Pancreas (tissue), 10 donors: ENCODE measurements at places on chromosomes 2 and 18. TPM values are rescaled to one million over a fixed set of nuclear protein-coding genes. Genes with fewer than 3 reads are reported as not detected.

Gene CLEC4F
- polyA plus RNA-seq, result 0.56 TPM

Gene AGAP1
- polyA plus RNA-seq, result 6.8 TPM

Gene ASAP2
- 5.8 TPM for polyA plus RNA-seq

Gene C2orf92
- 40.2 TPM for polyA plus RNA-seq

Gene UBXN4
- 33.6 TPM for polyA plus RNA-seq

Gene KCNJ3
- polyA plus RNA-seq, result 3.1 TPM

Gene SALL3
- not detected for polyA plus RNA-seq

Gene LMAN2L
- 6.8 TPM for polyA plus RNA-seq

Gene BARD1
- polyA plus RNA-seq, result 1.5 TPM

Gene ALPI
- polyA plus RNA-seq, result not detected

Gene ADAM17
- polyA plus RNA-seq, result 4.6 TPM

Gene MEIS1
- 41.3 TPM for polyA plus RNA-seq

Gene NFE2L2
- polyA plus RNA-seq, result 22.5 TPM

Gene CHAC2
- 1.2 TPM for polyA plus RNA-seq

Gene LCT
- under 0.01 TPM for polyA plus RNA-seq

Gene SRD5A2
- not detected for polyA plus RNA-seq

Gene GKN2
- 0.07 TPM for polyA plus RNA-seq

Gene CCDC85A
- 0.35 TPM for polyA plus RNA-seq

Gene STAM2
- polyA plus RNA-seq, result 11.0 TPM

Gene LYPD1
- polyA plus RNA-seq, result 3.8 TPM

Gene POTEI
- polyA plus RNA-seq, result 0.26 TPM

Gene LIMS4
- polyA plus RNA-seq, result 2.9 TPM

Gene SERPINB5
- polyA plus RNA-seq, result not detected

Gene OSBPL1A
- 5.8 TPM for polyA plus RNA-seq

Gene IMP4
- polyA plus RNA-seq, result 84.7 TPM

Gene GRB14
- 56.6 TPM for polyA plus RNA-seq

Gene DCC
- 0.38 TPM for polyA plus RNA-seq

Gene LRATD1
- polyA plus RNA-seq, result 3.0 TPM

Gene FAM237A
- not detected for polyA plus RNA-seq

Gene RAB17
- polyA plus RNA-seq, result 130 TPM

Gene NABP1
- 5.0 TPM for polyA plus RNA-seq

Gene CLHC1
- polyA plus RNA-seq, result 20.0 TPM

Gene PLCL1
- 0.85 TPM for polyA plus RNA-seq
